Activated CD4-positive, alpha-beta T cell treated with anti-CD3 and anti-CD28 coated beads, Interleukin-2, amount 50 U/mL, for 48 hours (primary cell): ENCODE measurements at places on chromosomes 7 and 10.

DNA sequence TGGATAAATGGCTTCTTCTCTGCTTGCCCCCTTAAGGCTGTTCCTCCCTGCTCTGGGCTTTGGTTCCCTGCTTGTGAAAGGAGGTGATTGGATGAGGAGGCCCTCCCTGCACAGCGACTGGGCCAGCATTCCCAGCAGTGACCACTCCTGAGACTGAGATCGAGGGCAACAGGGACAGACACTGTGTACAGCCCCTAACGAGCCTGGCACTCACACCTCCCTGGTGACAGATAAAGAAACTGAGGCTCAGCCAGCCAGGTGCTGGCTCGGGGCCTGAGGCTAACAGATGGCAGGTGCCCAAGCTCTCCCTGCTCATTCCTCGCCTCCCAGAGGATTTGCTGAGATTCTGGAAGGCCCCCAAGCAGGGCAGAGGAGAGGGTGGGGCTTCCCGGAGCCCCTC is 12.0 kb upstream of the AQP1 start:
- DNase-seq, result no peak

DNA sequence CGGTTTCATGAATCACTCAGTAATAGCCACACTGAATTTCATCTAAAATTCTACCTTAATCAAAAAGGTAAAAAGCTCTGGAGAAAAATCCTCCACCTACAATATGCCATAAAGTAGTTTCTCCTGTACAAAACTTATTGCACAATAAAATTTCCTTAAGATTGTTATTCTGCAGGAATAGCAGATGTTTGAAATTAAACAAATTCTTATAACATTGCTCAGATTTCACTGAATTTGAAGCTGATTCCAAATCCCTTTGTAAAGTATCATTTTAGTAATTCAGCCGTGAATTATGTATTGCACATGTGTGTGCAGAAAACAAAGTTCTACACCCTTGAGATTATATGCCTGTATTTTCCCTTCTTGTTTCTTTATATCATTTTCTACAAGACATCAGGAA is 123.8 kb downstream of the AMPH start:
- no peak for DNase-seq

DNA sequence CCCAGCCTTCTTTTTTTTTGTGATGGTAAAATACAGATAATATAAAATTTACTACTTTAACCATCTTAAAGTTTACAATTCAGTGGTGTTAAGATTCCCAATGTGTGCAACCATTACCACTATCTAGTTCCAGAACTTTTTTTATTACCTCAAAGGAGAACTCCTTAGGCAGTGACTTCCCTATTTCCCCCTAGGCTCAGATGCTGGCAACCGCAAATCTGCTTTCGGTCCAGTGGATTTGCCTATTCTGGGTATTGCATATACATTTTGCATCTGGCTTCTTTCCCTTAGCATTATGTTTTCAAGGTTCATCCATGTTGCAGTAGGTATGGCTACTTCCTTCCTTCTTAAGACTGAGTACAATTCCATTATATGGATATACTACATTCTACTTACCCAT is 56.5 kb downstream of the AFAP1L2 start:
- DNase-seq, result no peak

DNA sequence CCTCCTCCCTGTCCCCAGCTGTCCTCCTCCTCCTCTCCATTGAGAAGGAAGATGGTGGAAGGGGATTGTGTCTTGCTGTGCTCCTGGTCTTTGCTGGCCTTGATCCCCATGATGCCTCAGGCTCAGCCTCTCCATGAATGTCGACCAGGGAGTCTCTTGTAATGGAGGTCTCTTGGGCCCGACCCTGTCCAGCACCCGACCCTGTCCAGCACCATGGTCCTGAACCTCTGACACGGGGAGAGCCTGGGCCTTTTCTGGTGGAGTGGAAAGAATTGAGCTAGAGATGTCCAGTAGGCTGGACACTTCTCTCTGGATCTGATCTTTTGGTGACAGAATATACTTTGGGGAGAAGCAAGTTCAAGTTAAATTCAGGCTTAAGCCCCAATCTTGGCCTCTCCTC is 42.3 kb upstream of the HMX3 start:
- DNase-seq, result no peak

- no peak for DNase-seq
Measured at GRCh38 chr10:82288461-82288881, 413.5 kb downstream of the NRG3 start.

DNA sequence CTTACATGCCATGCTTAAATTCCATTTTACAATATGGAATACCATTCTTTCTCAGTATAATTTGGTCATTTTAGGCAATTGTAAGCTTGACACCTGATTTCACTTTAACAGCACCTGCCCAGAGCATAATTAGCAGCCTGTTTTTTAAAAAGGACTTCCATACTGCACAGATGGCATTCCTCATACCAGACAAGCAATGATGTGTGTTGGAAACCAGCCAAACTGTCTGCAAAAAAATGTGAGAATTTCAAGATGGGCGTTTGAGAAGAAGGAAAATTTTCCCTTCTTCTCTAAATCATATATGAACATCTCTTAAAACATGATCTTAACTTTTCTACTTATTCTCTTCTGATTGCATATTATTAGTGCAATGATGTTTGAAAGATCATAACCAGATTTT is 40.4 kb upstream of the AGMO start:
- DNase-seq, result no peak

GRCh38 chr10:124110882-124111281 is 17.5 kb upstream of the CHST15 start:
- no peak for DNase-seq

DNA sequence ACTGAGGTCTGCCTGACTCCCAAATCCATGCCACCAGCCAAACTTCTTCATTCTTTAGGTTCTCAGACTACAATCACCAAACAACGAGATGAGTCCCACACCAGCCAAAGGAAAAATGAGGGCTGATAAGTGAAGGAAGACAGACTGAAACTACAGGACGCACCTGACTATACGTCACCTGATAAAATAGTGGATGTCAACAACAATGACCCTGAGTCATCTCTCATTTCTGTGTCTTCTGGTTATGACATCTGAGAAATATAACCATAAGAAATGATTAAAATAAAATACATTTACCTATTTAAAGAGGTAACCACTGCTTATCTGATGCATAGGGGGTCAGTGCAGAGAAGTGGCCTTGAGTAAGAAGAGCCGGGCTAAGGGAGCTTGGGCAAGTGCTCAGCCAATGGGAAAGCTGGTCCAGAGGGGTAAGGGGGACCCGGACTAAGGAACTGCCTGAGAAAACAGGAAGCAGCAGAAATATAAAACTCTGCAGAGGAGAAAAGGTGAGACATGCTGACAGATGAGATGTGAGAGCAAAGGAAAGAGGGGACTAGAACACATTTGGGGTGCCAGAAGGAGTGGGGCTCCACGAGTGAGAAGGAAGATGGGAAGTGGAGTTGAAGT is 51.8 kb downstream of the HIPK2 start:
- no peak for DNase-seq

- DNase-seq, result no peak
Measured at GRCh38 chr10:122271076-122271475, at the start of gene BTBD16. TSS of gene BTBD16 (plus strand) at chr10:122271296. CDS start at chr10:122275082, 3,786 bp downstream.

DNA sequence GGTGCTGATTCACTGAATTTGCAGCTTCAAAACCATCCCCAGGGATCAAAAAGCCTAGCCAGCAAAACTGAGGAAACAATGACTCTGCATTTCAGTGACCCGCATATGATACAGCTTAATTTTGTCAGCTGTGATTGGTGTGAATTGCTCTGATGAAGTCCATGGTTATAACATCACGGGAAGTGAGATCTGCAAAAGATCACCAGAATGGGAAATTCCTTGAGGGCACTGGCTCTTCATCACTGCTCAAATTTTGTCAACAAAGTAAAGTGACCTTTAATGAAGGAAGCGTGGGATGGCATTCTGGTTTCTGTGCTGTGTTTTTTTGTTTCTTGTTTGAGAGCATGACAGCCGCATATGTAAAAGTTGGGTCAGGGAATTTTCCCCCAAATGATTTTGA is 745.9 kb downstream of the GATA3 start:
- no peak for DNase-seq

DNA sequence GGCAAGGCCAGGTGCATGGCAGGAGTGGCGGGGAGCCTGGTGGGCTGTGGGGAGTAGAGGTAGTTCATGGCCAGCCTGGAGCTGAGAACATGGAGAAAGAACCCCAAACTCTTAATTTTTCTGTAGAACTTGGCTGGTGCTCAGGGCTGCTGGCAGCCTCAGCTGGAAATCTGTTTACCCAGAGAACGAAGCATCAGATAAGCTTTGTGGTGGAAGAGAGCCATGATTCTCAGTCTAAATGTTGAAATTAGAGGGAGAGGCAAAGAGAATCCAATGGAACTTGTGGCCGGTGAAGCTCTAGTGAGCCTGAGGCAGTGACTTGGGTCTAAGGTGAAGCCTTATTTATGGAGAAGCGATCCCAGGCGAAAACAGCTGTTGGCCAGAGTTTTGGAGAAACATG is 126.4 kb downstream of the CCDC3 start:
- no peak for DNase-seq

- DNase-seq, result no peak
Measured at GRCh38 chr10:122798704-122799231, 46.9 kb downstream of the CUZD1 start.

GRCh38 chr7:132871419-132871818 is 210.5 kb downstream of the CHCHD3 start:
- no peak for DNase-seq

GRCh38 chr10:91632671-91633550 is at the start of gene PPP1R3C:
TSS of gene PPP1R3C (minus strand) at chr10:91633071. CDS start at chr10:91632969, 102 bp downstream.
- peak; percentile 66 for DNase-seq

DNA sequence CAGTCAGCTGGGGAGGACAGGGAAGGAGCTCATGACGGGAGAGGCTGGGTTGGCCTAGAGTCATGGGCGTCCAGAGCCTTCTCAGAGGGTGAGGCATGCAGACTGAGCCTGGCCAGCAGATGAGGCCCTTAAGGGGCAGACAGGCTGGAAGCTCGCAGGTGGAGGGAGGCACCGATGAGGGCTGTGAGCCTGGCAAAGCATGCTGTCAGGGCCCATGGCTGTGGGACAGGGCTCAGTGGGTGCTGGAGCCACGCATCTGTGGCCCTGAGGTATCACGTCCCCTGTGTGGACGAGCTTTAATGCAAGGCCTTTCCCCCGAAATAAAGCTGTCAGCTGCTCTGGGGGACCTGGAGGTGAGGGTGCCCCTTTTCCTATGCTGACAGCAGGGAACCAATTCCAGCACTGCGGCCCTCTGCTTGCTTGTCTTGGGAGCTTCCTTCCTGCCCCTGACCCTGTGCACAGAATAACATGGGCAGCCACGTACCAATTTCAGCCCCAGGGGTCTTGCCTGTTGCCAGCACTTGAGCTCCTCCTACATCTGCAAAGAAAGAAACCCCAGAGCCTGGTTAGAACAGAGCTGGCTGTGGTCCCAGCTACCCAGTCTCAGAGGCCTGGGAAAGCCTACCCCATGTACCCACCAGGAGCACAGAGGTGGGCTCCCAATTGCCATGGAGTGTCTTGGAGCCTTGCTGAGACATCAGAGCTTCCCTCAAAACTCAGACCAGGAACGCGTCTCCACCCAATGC is 20.6 kb downstream of the TMEM273 start:
- DNase-seq, result no peak

DNA sequence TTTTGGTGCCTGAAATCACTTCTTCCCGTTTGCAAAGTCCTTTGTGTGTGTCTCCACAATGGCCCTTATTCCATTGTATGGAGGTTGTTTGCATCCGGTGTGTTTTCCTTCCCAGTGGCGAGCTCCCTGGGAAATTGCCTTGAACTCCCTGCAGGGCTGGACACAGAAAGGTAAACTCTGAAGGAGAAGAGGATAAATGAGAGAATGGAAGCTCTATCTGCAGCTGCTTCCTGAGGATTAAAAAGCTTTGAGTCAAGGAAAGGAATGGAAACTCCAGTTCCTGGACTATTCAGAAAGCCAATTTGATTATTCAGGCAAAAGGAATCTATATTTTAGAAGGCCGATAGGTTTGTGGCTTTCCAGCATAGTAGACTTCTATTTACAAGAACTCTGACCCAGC is 4.4 kb upstream of the GRK5 start:
- no peak for DNase-seq

- DNase-seq, result no peak
Measured at GRCh38 chr7:110762546-110763225, 328.2 kb upstream of the LRRN3 start.

DNA sequence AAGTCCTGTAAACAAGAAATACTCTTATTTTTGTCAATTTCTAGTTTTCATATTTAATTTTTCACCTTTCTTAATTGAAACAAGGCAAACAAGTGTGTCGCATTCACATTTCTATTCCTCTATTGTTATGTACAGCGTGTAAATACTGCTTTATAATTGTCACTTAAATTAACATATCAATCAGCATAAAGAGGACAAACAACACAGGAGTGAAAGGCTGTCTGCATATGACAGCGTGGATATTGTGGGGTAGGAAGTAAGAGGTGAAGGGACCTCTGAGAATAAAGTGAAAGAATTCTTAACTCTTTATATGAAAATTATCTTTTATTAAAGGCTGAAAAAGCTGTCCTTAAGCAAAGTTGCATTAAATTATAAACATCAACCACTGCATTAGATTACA is 797.9 kb upstream of the COBL start:
- no peak for DNase-seq

GRCh38 chr7:46512891-46513413 is 591.9 kb upstream of the IGFBP3 start:
- DNase-seq, result no peak

DNA sequence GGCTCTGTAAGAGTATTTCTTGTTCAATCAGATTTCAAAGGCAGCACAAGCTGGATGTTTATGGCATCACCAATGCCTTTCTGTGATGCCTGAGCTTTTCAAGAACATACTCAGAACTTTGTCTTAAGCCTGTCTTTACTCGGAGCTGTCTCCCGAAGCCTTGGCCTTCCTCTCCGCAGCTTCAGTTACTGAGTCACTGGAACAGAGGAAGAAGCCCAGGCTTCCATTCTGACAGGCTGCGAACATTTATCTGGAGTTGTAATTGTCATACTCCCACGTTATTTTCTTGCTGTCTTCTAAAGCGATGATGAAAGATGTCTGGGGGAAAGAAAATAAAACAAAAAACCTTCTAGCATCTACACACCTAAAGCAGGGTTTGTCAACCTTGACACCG is 43.9 kb downstream of the GRK5 start:
- DNase-seq, result no peak

DNA sequence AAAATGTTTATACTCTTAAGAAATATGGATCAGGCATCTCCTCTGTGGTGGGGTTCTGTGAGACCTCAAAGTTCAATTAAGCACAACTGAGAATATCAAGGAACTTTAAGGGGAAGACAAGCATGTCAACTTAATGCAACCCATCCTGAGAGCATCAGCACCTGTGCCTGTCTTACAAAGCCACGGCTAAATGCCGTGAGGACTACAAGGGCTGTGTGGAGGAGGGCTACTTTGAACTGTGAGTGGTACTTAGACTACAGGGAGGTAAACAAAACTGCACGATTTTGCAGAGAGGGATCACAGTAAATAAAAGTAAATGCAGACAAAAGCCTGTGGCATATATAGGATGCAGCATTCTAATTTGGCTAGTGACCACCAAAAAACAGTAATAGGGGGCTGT is 139.1 kb downstream of the ATE1 start:
- DNase-seq, result no peak

GRCh38 chr10:48251525-48252353 is 22.8 kb downstream of the FRMPD2 start:
- no peak for DNase-seq

- no peak for DNase-seq
Measured at GRCh38 chr10:102581401-102581800, 62.9 kb upstream of the TRIM8 start.

GRCh38 chr10:77163670-77164348 is 473.8 kb downstream of the KCNMA1 start:
- no peak for DNase-seq
